A549 treated with Mapracorat at 1 μM for 4 hours (cell line): ENCODE measurements at places on chromosomes 7 and 10. TPM values are rescaled to one million over a fixed set of nuclear protein-coding genes. Genes with fewer than 3 reads are reported as not detected.

BCL7B gene
- total RNA-seq = 63.4 to 77.8 TPM (median 69.0 TPM) in 5 replicates

SPDYE2 gene
- not detected in 5 replicates for total RNA-seq

PAOX gene
- total RNA-seq = 1.5 to 3.1 TPM (median 1.9 TPM) in 5 replicates

HPSE2 gene
- total RNA-seq = not detected in 5 replicates

CTAGE8 gene
- total RNA-seq = not detected in 5 replicates

DRGX gene
- 0.05 TPM in 1 of 5 replicates, not detected in the others for total RNA-seq

GIMAP8 gene
- total RNA-seq = not detected in 5 replicates

PRLHR gene
- not detected in 5 replicates for total RNA-seq

KCNMA1 gene
- total RNA-seq = 40.3 to 86.3 TPM (median 68.8 TPM) in 5 replicates

SORBS1 gene
- total RNA-seq = 0.35 to 0.62 TPM (median 0.47 TPM) in 5 replicates

MCM10 gene
- total RNA-seq = 21.2 to 25.5 TPM (median 23.0 TPM) in 5 replicates

SFMBT2 gene
- 7.0 to 9.0 TPM (median 8.1 TPM) in 5 replicates for total RNA-seq

GPR37 gene
- total RNA-seq = 0.54 to 0.74 TPM (median 0.59 TPM) in 5 replicates

MBL2 gene
- not detected in 5 replicates for total RNA-seq

CUBN gene
- 0.03 to 0.15 TPM (median 0.08 TPM) in 5 replicates for total RNA-seq

NME8 gene
- not detected in 5 replicates for total RNA-seq

GIMAP4 gene
- not detected in 5 replicates for total RNA-seq

SLC39A12 gene
- total RNA-seq = not detected in 5 replicates

PBLD gene
- total RNA-seq = 2.7 to 3.8 TPM (median 3.0 TPM) in 5 replicates

WEE2 gene
- not detected in 5 replicates for total RNA-seq
